ENCODE measurements at places on chromosomes 4 and X.

GRCh38 chr4:104393655-104394324, 100.9 kb downstream of the CXXC4 start:
- DNase-seq, result no peak

DNA sequence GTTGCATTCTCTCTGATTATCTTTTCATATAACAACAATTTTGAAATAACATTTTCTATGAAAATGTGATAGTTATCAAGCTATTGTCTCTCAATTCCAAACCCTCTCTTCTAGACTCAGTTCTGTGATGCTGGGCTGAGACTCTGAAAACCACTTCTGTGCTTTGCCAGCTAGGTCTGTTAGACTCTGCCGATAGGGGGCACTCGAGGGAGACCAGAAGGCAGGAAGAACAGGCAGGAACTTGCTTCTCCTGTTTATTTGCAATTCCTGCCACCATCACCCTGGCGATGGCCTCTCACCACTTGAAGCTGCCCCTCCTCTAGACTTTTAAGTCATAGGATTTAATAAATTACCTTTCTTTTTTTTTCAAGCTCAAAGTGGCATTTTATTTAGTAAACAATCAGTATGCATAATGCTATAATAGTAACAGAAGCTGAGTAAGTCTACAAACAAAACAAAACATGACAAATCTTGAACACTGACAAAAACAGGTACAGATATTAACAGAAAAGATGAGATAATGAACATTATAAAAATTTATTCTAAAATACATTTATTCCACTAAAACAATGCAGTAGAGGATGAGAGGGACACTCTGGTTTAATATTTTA, 49.7 kb downstream of the RASL11B start:
- DNase-seq, result peak; percentile 62

DNA sequence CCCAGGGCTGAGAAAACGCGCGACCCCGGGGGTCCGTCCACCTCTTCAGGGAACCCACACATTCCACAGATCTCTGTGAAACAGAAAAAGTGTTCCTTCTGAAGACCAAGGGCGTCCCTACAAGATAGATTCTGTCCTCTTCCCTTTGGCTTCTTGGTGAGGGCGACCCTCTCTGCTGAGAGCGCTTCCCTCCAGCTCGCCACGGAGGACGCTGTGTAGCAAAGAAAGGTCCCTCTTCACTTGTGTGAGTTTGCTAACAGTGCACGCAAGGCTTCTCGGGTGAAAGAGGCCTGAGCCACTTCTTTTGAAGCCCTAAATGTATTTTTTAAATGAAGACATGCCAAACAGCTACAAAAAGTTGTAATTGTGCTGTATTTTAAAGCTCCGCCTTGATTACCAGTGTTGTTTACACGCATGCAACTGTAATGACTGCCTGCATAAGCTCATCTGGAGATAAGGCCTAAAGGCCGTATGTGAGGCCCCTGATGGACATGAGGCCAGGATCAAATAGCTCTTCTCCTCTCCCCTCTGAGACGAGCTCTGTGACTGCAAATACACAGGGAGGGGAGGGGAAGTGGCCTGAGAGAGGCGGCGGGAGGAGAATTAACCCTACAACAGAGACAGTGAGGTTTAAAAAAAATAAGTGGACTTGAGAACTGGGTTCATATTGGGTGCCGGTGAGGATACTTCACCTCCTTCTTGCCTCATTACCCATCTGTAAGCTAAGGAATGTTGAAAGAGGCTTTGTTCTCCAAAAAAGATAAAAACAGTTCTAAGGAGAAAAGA, 95.5 kb downstream of the SOWAHB start:
- DNase-seq, result no peak

DNA sequence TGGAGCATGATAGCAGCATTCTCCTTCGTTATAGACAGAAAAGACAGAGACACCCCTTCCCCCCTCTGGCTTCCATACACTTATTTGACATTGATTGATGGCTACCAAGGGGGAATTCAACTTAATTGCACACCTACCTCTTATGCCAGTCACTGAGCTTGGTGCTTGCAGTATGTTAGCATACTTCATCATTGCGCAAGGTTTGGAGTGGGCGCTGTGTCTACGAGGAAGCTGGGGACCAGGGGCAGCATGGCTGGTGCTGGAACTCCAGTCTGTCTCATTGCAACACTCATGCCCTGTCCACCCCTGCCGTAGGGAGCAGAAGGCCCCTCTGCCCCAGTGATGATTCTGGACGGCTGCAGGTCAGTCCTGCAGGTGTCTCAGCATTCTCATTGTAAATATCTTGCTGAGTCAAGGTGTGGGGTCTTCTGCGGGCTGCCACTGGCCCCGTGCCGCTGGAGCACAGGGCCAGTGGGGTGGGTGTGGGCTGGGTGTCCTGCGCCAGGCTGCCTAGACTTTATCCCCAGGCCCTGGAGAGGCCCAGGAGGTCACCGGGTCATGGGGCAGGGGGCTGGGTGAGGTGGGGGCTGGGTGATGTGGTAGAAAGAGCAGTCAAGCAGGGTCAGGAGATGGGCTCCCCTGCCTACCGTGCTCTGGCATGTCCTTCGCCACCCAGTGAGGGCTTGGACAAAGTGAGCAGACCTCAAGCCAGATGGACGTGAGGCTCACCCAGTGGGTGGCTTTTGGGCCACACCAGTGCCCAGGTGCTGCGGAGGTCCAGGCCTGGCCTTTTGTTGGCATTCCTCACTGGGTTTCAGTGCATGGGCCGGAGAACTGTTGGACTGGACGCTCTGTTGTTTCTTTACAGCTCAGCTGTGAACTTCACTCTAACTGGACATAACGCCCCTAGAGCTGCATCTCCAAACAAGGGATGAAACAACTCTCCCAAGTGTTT, 85.5 kb downstream of the PSAPL1 start:
- DNase-seq, result no peak

GRCh38 chr4:6008092-6008551, 10.1 kb downstream of the C4orf50 start:
- no peak for DNase-seq

DNA sequence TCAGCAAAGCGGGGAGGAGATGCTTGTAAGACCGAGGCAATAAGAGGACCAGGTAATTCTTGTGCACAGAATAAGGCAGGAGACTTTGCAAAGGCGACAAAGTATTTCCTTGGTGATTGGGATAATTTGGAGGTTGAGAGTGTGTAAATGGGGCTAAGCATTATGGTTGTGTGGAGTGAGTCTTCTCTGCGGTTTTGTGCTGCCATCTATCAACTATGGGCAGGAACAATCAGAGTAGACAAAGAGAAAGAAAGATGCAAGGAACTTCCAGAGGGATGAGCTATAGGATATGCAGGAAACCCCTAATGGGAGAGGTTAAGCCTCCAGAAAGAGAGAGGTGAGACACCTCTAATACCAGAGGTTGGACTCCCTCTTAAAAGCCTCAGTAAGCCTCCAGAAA, 339.8 kb downstream of the PAPSS1 start:
- DNase-seq, result no peak

DNA sequence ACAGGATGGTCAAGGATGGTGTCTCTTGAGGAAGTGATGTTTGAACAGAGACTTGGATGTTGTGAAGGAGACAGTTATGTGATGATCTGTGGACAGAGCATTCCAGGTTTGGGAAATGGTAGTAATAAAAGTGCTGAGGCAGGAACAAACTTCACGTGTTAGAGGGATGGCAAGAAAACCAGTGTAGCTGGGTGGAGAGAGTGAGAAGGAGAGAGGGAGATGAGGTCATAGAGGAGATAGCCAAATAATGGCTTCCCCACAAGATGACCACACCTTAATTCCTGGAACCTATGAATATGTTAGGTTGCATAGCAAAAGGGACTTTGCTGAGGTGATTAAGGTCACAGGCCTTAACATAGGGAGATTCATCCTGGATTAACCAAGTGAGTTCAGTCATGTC, 75.6 kb upstream of the GPR50 start:
- no peak for DNase-seq

DNA sequence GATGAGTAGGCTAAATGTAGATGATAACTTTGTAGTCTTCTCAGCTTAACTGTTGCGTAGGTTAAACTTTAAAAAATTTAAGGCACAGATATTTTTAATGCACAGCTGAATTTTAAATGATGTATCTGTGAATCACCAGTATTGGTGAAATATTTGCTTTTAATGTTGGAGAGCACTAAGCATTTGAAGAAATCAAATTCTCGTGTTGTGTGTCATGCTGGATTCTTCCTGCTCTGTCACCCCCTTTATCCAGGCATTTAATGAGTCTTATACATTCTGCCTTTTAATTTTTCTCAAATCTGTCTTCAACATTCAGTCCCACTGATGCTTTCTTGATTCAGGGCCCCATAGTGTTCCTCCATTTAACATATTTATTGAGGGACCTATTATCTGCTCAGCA, 76.7 kb downstream of the SLC4A4 start:
- no peak for DNase-seq

DNA sequence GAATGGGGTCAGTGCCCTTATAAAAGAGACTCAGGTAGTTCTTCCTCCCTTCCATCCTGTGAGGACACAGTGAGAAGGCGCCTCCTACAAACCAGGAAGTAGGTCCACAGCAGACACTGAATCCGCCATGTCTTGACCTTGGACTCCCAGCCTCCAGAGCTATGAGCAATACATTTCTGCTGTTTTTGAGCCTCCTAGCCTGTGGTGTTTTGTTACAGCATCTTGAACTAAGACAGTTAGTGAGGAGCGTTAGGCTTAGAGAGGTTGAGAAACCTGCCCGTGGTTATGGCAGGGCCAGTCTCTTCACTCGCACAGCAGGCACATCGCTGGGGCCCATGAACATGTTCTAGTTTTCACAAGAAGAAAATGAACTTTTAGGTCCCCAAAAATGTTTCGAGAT, 19.7 kb downstream of the SHROOM2 start:
- no peak for DNase-seq

Data from LoVo (cell line).